ENCODE measurements at places on chromosomes 7 and 10.

- DNase-seq: no peak
These were observed 252.2 kb downstream of the NSUN6 start for GRCh38 chr10:18399158-18399557.

- no peak for DNase-seq
These were observed 14.9 kb upstream of the PLEKHS1 start for GRCh38 chr10:113736576-113736975.

DNA sequence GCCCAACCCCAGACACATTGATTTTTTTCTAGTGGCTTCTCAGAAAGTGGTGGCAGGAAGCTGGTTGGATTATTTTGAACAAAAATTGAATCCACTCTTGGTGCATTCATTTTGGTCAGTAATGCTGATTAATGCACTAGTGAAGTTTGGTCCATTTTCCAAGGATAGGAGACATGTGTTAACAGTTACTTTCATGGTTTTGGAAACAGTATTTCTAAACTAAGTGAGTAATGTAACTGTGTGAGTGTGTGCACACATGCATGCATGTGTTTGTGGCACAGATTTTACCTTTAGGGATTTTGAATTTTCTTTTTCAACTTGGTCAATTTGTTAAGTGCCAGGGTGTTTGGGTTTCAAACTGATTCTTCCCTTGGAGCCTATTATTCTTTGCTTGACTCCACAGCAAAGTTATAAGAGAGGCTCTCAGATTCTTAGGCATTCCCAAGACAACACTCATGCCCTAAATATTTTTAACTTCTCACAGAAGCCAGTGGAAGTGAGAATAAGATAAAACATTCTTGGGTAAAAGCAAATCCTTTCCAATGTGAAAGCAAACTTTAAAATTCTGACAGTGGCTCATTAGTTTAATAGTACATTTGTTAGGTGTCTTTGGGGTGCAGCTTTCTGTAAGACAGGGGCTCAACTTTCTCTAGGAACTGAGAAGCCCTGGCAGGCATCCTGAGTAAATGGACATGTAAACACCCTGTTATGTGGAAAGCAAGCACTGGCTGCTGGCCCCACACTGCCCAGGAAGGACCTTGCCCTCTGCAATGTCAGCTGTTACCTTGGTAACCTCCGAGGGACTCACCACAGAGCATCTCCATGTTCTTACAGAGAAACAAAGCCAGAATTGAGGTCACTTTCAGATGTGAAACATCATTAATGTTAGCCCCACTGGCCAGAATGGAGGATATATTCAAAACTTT is 68.4 kb downstream of the ASAH2B start:
- no peak for DNase-seq

- no peak for DNase-seq
These were observed 1.4 kb downstream of the MTURN start for GRCh38 chr7:30136117-30136731.

DNA sequence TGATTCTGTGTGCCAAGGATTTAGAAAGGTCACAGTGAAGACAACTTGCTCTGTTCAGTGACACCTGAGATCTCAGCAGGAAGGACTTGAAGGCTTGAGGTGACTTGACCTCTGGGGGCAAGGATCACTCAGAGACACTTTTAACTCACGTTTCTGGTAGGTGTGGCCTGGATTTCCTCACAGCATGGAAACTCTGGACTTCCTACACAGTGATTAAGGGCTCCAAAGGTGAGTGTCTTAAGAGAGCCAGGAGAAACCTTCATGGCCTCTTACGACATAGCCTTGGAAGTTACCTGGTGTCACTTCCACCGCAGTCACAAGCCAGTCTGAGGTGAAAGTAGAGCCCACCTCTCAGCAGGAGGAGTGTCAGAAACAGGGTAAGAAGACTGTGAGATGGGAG is 38.1 kb upstream of the ADO start:
- no peak for DNase-seq

DNA sequence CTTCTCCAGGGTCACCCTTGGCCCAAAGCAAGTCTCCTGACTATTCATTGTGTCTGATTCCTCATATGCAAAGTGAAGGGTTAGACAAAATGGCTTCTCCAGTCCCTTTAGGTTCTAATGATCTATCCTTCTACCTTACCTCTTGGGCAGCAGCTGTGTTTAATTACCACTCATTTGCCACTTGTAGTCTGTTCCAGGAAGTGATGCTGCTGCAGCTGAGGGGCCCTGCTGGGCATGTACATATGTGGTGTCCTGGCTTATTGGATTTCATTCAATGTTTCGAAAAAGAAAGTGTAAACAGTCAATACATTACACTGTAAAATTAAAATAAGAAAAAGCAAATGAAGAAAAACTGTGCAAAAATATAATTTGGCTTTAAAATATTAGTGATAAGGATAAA is 36.6 kb downstream of the SCIN start:
- DNase-seq: no peak

DNA sequence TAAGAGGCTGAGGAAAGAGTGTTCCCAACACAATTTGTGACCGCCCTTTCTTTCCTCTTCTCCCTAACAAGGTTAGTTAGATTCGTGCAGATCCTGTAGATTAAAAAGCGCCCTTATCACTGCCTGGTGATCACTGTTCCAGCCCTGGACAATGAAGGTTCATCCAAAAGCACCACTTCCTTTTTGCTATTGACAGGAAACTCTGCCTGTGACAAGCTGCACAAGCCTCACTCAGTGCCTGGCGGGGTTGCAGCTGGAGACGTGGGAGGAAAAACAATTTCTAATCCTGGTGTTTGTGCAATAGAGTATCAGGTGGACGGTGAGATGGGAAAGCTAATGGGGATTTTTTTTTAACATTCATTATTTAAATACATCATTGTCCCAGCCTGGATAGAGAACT is 105.9 kb upstream of the CAV2 start:
- no peak for DNase-seq

DNA sequence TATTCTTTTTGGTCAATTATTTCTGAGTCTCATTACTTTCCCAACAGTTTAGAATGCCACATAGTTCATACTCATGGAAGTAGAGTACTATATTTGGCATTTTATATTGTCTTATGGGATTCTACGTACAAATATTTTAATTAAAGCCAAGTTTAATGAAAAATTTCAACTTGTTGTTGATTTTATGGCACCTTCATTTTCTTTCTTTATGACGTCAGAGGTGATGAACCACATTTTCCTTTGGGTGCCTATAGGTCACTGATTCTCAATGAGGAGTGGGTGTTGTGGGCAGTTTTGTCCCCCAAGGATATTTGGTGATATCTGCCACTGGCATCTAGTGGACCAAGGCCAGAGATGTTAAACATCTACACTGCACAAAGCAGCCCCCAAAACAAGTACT is 1071.3 kb downstream of the NXPH1 start:
- no peak for DNase-seq

GRCh38 chr10:127851661-127852194 is 41.0 kb downstream of the CLRN3 start:
- DNase-seq: no peak

DNA sequence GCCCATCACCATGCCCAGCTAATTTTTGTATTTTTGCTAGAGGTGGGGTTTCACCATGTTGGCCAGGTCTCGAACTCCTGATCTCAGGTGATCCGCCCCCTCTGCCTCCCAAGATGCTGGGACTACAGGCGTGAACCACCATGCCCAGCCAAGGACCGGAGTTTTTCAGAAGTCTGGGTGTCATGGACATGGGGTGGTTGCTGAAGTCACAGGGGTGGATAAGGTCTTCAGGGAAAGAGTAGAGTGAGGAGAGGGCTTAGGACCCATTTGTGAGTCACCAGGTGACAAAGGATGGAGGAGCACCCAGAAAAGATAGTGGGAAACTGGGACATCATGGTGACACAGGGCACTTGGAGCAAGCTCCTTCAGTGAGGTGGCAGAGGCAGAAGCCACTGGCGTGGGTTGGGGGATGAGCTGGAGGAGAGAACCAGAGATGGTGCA is 2.8 kb upstream of the GPRIN2 start:
- no peak for DNase-seq

GRCh38 chr7:68706291-68706690 is 892.0 kb upstream of the AUTS2 start:
- DNase-seq: no peak

All from activated CD8-positive, alpha-beta memory T cell treated with anti-CD3 and anti-CD28 coated beads for 1 hour (primary cell).